Left forelimb (tissue), 1 donor: ENCODE measurements at places on chromosomes 7 and 10.

DNA sequence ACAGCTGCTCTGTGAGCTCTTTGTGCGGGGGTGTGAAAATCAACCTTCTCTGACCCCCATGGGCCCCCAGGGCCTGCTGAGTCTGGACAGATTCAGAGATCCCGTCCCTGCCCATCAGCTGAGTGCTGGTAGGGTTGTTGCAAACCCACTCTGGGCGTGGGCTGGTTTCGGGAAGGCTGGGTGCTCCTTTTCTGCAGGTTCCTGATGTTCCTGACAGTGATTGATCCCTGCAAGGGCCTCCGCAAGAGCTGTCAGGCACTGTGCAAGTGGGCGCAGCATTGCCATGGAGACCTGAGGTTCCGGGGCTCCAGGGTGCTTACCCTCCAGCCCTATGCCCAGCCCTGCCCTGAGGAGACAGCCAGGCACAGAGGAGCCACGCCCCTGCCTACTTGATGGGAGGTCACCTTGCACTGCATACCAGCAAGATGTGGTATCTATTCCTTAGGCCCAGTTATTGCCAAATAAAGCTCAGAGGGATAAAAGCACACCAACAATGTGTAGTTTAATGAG, 44.3 kb upstream of the INPP5A start:
- DNase-seq: no peak

GRCh38 chr10:47027784-47028260, 116.6 kb downstream of the PTPN20 start:
- DNase-seq: peak; percentile 51

DNA sequence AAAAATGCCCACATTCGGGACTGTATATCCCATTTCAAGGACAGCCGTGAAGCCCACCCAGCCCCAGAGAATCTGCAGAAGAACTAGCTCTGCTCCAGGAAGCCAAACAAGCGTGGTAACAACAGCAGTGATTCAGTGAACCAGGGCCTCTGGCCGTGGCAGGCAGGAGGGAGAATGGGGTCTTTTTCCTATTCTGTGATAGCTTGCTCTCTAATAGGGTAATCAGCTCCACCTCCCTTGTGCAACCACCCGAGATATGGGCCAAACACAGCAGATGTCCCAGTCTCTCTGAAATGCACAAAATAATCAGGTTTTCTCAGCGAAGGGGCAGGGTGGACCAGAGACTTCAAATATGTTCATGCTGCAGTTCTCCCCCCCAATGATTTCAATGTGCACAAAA, 35.8 kb downstream of the CHST15 start:
- DNase-seq: no peak

DNA sequence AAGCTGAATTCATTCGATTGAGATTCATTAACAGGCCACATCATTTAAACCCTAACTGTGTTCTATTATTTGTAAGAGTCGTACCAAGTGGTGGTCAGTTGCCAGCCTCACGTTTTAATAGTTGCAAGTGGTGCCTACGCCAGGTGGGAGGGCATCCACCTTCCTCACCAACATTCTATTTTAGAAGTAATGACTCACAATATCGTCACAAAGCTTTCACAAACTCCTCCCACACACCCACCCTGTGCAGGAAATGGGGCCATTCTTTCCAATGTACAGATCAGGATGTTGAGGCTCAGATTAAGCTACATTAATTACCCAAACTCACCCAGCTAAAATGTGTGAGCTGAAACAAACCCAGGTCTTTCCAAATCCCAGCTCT, 77.3 kb upstream of the SAMD8 start:
- no peak for DNase-seq

- DNase-seq: no peak
Measured at GRCh38 chr7:106623853-106624252, 37.1 kb downstream of the CCDC71L start.

- no peak for DNase-seq
Measured at GRCh38 chr7:128407751-128408708, 1.8 kb downstream of the IMPDH1 start.

DNA sequence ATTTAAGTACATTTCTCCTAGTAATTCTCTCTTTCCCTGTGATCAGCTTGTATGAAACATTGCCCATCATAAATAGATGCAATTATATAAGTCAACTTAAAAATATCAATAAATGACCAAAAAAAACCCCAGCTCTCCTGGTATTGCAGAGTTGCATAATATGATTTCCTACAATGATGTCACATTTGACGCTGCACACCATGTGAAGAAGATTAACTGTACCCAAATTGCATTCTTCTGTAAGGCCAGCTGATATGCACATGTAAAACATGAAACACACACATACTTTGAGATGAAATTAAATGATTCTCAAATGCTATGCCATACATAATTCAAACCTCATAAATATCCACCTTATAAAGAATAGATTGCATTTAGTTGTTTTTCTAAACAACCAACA, 115.5 kb downstream of the AGMO start:
- no peak for DNase-seq

GRCh38 chr7:139078399-139078798, 31.1 kb downstream of the ZC3HAV1 start:
- no peak for DNase-seq

- DNase-seq: no peak
Measured at GRCh38 chr10:53223851-53224250, 451.3 kb upstream of the MBL2 start.

GRCh38 chr7:44960011-44960580, 18.7 kb downstream of the MYO1G start:
- DNase-seq: no peak

- no peak for DNase-seq
Measured at GRCh38 chr7:43768201-43768886, 9.9 kb downstream of the BLVRA start.

DNA sequence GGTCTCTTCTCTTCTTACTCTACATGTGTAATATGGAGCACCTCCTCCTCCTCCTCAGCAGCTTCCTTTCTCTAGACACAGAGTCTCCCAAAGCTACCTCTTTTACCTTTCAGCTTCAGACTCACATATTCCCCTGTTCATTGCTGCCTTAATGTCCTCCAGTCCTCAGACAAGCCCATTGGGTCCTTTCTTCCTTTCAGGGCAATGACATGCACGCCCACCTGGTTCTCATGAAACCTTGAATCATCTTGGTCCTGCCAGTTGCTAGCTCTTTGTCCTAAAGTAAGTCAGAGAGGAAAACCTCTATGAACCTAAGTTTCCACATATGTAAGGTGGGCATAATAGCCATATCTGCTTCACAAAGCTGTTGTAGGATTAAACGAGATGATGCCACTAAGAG, 227.0 kb downstream of the RPS24 start:
- no peak for DNase-seq

GRCh38 chr10:78969719-78970118, 99.0 kb upstream of the ZMIZ1 start:
- no peak for DNase-seq

- DNase-seq: no peak
Measured at GRCh38 chr7:157832421-157832820, 495.6 kb downstream of the DNAJB6 start.

DNA sequence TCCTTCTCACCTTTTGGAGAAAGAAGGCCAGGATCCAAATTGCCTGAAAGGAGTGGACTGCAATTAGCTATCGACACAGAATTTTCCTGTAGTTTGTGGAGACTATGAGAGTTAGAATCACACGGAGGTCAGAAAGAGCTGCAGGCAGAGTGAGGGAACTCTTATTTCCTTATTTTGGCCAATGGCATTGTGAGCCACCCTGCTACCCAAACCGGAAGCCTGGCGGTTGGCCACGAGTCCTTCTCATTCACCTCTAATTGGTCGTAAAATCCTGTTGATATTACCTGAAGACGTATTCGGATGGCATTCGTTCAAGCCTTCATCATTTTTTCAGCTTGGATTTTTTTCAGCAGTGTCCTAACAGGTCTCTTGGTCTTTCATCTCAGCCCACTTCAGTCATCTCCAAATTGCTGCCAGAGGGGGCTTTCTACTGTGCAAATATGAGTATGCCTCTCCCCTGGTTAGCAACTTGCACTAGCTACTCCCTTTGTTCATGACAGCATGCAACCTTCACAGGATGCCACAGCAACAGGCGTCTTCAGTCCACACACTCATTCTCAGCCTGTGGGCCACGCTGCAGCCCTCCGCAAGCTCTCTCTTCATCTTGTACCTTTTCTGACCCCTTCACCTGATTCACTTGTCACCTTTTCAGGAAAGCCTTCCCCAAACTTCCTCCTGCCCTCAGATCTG, 66.9 kb downstream of the GATA3 start:
- no peak for DNase-seq

DNA sequence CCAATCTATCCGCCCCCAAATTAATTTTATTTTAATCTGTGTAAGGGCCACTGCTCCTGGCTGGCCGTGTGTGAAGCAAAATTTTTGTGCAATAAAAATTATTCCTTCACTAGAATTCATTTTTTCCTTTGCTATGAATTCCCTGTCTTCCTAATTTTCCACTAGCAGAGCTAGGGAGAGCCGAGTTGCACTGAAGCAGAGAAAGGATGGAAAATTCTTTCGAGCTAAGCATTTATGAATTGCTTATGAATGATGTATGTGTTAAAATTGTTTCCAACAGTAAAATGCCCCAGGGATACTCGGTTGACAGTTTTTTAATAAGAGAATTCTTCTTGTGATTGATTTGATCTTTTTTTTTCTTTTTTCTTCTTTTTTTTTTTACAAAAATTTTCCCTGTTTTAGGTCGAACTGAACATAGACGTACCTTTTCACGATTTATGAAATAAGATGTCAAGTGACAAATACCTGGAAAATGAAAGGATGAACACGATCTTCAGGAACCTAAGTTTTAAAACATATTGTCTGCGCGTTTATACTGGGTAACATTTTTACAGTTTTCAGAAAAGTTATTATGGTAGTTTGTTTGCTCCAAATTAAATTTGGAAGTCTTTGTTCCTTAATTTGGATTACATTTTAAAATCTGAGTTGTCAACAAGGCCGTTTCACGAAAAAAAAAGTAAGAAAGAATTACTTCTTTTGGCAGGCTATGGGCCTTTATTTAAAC, 288.8 kb upstream of the NFE2L3 start:
- no peak for DNase-seq

DNA sequence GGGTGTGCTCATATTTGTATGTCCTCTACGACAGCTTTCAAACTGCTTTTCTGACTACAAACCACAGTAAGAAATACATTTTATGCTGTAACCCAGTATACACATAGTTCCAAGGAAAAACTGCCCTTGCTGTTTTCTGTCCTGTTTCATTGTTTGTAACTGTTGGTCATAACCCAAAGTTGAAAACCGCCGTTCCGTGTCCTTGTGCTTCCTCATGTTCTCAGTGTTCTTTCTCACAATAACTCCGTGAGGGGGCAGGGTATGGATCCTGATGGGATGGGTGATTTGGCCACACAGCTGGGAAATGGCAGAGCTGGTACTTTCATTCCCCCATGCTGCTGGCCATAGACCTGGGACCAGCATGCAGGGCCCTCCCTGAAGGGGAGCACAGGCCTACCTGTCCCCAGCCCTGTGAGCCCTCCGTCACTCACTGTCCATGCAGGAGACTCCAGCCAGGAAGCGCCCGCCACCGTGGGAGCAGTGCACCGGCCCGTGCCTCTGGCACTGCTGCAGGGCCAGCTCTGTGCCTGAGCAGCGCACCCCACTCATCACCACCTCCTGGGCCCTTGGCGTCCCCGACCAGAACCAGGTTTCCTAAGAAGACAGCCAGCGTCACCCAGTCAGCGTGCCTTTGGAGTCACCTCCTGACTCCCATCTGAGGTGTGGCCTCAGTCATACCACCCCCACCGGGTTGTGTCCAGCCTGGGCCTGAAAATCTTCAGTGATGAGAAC, 12.7 kb downstream of the LOXL4 start:
- DNase-seq: no peak

- DNase-seq: no peak
Measured at GRCh38 chr7:124720195-124720594, 45.4 kb downstream of the GPR37 start.

- DNase-seq: no peak
Measured at GRCh38 chr7:98568891-98569290, 48.2 kb upstream of the NPTX2 start.

DNA sequence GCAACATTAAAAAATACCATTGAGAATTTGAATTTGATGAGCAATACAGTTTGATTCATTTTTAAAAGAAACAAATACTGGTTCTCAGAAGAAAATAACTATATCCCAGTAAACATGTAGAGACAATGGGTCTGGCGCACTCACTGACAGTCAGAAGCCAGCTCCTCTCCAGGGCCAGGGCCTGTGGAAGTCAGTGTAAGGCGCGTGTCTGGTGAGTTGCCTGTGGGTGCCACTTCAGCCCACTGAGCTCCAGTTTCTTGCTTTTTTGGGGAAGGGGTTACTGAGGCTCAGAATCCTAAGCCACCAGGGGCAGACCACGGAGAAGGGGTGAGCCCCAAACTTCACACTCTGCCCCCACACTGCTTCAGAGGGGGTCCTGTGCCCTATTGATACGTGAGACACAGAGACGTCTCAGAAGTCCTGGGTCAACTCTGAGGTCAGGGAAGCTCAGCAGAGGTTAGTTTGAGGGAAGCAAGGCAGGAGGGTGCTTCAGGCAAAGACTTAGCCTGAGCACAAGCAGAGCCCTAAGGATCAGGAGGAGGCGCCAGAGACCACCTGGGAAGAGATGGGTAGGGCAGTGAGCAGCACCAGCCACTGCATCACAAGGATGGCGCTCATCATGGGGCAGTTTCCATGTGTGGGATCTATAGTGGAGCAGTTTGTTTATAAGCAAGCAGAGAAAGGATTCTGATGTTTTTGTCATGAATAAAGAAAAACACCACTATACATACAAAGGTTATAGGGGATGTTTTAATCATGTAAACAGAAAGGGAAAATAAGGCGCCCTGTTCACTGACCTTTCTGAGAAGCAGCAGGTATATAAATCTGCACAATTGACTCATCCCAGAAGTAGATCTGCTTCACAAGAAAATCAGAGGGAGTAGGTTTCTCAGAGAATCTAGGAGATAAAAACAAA, 95.7 kb downstream of the PKD1L1 start:
- no peak for DNase-seq

DNA sequence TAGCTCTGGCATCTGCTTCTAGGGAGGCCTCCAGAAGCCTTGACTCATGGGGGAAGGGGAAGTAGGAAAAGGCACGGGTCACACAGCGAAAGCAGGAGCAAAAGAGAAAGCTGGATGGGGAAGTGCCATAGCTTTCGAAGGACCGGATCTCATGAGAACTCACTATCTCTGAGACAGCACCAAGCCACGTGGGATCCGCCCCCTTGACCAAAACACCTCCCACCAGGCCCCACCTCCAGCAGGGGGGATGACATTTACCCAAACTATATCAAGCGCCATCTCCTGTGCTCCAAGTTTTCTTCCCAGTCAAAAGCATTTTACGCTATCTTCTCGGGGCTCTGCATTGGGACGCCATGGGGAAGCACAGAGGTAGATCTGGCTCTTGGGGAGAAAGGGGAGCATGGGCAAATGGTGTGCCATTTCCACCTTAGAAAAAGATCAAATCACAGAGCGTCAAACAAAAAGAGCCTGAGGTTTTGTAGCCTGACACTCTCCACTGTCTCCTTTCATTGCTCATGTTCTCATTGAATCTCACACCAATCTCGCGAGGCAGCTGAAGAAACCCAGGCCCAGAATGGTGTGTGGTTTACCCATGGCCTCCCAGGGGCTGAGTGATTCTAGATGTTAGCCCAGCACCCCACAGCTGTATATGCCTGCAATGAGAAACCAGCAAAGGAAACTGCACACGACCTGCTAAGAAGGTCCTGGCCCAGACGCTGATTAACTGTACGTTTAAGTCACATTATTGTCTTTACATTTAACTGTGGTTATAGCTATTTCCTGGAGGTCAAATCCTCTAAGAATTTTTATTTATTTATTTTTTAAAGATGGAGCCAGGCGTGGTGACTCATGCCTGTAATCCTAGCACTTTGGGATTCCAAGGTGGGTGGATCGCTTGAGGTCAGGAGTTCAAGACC, 8.1 kb upstream of the OLAH start:
- DNase-seq: no peak

- DNase-seq: no peak
Measured at GRCh38 chr7:101677797-101678479, 48.8 kb upstream of the MYL10 start.

GRCh38 chr10:85259908-85260307, 931.5 kb downstream of the CCSER2 start:
- no peak for DNase-seq
